Activated CD4-positive, alpha-beta T cell treated with anti-CD3 and anti-CD28 coated beads for 24 hours (primary cell): ENCODE measurements at places on chromosomes 16 and 17.

- DNase-seq, result no peak
Observed at GRCh38 chr16:46709469-46710005, 20.1 kb downstream of the ORC6 start.

- no peak for DNase-seq
Observed at GRCh38 chr17:39073916-39074315, 77.5 kb downstream of the PLXDC1 start.

DNA sequence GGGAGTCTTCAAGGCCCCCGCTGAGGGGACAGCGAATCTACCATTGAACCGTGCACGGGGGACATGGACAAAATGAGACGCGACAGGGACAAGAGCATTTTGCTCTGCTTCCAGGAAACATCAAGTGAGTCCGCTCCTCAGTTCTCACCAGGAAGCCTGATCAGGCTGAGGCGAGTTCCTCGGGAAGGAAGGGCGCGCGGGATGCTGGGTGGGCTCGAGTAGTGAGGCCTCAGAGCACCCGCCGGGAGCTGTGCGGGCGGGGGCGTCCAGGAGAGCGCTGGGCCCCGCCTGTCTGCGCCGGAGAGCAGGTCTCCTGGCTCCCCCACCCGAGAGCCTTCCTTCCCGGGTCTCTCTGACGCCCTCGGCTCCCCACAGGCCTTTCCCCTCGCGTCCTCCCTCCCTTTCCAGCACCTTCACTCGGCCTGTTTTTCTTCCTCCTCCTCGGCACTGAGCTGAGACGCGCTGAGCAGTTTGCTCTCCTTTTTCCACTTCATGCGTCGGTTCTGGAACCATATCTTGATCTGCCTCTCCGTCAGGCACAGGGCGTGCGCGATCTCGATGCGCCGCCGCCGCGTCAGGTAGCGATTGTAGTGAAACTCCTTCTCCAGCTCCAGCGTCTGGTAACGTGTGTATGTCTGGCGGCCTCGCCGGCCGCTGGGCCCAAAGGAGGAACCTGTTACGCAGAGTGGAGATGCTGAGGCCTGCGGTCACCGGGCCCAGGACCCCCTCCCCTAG, 2.6 kb upstream of the HOXB5 start:
- no peak for DNase-seq

- DNase-seq, result no peak
Observed at GRCh38 chr16:48053418-48053745, 102.4 kb downstream of the ABCC12 start.

GRCh38 chr17:607361-608147, 107.1 kb downstream of the VPS53 start:
- no peak for DNase-seq

DNA sequence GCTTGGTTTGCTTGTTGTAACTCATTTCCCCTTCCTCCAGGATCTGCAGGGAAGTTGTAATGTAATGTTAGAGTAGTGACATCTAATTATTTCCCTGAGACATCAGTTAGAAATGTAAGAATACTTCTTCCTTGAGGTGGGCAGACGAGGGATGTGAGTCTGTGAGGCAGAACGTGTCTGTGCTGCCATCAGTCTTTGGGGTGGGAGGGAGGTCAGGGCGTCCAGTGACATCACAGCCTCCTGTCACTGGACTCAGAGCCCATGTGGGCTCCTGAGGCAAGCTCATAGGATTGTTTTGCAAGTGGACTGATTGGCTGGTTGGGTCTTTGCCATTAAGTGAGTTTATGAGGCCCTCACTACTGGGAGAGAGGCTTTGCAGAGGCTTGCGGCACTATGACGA, 188.8 kb downstream of the CCDC182 start:
- DNase-seq, result no peak

DNA sequence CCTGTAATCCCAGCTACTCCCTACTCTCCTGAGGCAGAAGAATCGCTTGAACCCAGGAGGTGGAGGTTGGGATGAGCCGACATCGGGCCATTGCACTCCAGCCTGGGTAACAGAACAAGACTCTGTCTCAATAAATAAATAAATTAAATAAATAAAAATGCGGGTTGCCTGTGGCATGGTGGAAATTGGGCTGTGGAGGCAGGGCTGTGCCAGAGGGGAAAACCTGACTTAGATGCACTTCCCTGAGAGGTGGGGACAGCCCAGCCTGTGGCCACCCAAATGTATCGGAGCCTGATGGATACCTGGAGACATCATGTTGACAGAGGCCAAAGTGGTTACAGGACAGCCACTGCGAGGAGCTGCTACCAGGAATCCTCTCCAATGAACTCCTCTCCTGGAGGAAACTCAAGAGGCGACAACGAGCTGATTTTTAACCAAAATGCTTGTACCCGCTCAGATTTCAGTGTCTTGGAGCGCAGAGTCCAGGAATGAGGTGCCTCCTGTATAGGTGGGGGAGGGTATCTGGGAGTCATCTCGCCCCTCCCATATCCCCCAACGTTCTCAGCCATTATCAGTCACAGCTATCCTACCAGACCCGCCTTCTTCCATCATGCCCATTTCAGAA, 32.3 kb downstream of the DDX19A start:
- no peak for DNase-seq

- no peak for DNase-seq
Observed at GRCh38 chr17:68616334-68616733, 15.2 kb upstream of the FAM20A start.

DNA sequence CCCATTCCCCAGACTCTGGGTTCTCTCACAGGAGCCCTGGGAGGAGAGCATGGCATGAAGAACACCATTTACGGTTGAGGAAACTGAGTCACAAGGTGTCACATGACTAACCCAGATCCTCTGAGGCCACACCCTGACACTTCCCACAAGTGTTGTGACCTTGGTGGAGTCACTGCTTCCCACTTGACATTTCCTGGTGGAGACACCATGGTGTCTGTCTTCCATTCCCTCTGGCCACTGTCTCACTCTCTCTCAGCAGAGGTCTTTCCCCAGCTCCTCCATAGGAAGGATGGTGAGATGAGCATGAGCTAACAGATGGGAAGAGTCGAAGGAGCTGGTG, 116.2 kb downstream of the GNAO1 start:
- DNase-seq, result no peak

DNA sequence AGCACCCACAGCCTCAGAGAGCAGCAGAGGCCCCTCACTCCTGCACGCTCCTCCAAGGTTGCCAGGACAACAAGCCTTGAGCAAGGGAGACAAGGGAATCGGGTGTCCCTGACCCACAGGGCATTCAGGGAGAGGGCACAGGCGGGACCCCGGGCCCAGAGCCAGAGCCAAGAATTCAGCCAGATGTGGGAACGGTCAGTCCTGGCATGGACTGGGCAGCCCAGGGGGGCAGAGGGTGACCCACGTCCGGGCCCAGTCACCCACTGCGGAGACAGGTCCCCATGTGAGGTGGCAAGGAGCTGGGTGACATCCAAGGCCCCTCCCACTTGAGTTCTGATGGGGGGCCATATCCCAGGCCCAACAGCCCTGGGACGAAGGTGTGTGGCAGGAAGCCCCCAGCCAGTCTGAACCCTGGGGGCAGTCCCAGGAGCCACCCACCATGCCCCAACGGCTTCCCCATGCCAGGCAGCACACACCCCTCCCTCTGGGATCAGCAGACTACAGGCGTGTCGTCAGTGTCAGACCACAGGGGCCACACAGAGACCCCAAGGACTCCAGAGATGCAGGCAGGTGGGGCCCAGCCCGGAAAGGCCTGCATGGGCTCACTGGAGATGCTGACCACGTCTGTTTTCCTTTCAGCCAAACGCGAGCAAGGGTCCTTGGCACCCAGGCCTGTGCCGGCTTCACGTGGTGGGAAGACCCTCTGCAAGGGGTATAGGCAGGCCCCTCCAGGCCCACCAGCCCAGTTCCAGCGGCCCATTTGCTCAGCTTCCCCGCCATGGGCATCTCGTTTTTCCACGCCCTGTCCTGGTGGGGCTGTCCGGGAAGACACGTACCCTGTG, 23.0 kb downstream of the USP6 start:
- DNase-seq, result no peak

- DNase-seq, result no peak
Observed at GRCh38 chr16:89437991-89438390, 52.4 kb downstream of the ANKRD11 start.

GRCh38 chr16:51888016-51888415, 658.9 kb downstream of the TOX3 start:
- no peak for DNase-seq

DNA sequence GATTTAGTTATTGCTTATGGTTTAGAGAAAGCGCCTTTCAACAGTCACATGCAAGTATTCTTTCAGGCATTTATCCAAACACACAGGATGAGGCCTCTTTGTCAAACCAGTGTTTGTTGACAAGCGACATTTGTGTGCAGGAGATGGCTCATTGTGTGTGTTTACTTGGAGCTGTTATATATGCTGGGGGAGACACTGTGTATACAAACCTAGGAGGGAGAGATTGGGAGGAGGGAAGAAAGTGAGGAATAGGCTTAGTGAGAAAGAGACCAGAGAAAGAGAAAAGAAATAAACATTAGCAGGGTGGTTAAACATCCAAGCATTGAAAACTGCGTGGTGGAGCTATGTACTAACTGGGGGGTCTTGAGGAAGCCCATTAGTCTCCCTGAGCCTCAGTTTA, 437.6 kb downstream of the MAF start:
- no peak for DNase-seq

GRCh38 chr16:66899310-66899944, 19.1 kb downstream of the PDP2 start:
- no peak for DNase-seq
